ENCODE measurements at places on chromosomes 12 and 14.

- DNase-seq = no peak
These were observed 58.3 kb downstream of the ESRRB start for GRCh38 chr14:76434220-76434619.

DNA sequence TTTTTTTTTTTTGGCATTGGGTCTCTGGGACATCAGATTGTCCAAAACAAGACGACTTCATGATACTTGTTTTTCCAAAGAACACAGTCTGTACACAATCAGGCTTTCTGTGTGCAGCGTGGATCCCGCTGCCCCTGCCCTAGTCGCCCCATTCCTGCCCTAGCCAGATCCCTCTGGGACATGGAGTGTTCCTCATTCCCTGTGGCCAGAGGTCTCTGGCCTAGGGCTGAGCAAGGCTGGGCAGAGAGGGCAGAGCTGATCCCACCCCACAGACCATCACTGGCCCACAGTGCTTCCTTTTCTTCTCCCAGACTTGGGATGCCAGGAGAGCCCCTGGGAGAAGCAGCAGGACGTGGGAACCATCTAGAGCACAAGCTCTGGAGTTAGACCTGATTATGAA is 20.9 kb upstream of the EIF2B2 start:
- no peak for DNase-seq

DNA sequence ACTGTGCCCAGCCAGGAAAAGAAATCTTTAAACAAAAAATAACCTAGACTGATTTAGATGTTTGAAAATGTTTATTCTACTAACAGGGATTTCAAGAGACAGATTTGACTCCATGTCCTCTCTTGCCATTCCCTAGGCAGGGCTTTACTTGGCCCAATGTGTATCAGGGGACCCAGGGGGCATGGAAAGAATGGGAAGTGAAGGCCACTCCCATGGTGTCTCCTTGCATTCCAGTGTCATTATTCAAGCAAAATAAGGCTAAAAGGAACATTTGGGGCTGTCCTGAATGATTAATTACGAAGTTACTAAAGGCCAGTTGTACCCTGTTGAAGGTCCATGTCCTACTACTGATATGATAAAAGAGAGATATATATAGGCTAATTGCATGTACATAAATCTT is 151.9 kb upstream of the ATF7IP start:
- no peak for DNase-seq

DNA sequence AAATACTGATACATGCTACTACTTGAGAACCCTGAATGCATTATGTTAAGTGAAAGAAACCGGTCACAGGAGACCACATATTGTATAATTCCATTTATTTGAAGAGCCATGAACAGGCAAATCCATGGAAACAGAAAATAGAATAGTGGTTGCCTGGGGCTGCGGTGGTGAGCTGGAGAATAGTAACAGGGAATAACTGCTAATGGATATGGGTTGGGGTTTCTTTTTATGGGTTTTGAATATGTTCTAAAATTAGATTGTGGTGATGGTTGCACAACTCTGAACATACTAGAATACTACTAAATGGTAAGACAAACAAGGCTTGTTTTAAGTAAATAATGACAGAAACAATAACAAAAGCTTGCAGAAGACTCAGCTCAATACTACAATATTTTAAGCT is 293.0 kb downstream of the BTG1 start:
- no peak for DNase-seq

DNA sequence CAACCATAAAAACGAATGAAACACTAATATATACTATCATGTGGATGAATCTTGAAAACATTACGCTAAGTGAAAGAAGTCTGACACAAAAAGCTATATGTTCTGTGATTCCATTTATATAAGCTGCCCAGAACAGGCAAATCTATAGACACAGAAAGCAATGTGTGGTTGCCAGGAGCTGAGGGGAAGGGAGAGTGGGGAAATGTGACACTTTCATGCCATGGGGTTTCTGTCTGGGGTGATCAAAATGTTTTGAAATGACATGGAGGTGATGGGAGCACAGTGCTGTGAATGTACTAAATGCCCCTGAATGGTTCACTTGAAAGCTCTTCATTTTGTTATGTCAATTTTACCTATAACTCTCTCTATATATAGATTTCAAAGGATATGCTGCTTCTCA is 30.1 kb downstream of the ATG14 start:
- no peak for DNase-seq

GRCh38 chr14:32312010-32312331 is 17.1 kb upstream of the AKAP6 start:
- no peak for DNase-seq

- no peak for DNase-seq
These were observed 16.3 kb upstream of the EPYC start for GRCh38 chr12:91021076-91021475.

DNA sequence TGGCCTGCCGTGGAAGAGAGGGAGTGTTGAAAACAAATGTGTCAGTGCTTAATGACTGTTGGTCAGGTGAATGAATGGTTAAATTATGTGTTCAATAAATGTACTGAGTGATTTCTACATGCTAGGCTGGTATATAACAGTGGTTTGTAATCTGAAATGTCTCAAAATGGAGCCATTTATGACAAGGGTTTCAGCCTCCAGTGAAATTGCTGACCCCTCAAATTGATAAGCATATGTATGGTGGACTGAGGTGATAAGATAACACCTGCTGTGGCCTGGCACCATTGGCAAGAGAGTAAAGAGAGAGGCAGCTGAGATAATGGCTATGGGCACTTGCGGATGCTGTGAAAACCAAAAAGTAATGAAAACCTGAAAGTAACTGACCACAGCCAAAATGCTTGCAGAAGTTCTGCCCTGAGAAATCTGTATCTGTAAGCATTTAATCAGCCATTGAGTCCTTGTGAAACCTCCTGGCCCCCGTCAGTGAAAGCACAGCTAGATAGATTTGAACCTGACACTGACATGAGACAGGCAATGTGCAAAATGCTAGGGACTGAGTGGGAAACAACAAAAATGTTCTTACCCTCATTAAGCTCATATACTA is 1.4 kb upstream of the BCAT1 start:
- DNase-seq = no peak

DNA sequence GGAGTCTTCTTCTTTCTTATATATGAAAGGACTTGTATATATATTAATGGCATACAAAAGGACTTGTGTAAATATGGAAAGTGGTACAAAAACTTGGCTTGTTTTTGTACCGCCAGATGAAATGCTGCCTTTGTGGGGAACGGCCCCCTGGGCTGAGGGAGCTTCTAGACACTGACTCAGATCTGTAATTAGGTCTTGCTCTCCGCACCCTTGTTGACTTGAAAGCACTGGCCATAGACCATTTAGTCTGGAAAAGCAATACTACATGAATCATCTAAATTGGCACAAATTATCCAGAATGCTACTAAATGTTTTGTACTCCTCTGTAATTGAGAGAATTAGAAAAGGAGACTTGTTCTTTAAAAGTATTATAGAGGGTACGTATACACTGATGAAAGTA is 399.9 kb upstream of the RGS6 start:
- no peak for DNase-seq

DNA sequence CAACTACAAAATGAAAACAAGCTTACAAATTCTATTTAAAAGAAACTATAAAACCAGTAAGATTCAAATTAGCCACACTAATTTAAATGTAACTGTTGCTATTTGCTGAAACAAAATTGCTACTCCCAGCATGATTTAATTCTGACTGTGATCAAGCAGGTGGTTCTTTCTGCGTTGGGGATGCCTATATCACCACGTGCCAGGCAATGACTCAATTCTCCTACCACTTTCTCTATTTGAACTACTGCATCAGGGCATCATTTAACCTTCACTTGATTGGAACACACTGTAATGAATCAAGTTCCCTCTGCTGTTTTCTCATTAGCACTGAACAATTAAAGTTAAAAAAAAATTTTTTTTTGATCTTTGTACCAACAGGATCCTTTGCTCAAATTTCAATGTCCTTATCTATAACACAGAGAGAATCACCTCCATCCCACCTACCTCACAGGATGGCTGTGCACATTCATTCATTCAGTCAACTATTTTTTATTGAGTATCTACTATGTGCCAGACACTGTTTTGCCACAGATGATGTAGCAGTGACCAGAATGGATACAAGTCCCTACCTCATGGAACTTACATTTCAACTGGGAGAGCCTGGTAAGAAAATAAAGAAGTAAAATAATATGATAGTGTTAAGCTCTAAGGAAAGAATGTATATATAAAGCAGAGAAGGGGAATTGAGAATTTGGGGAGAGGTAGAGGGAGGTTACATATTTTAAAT is 8.0 kb upstream of the ACTN1 start:
- no peak for DNase-seq
